ENCODE measurements at places on chromosomes 6 and 20.

GRCh38 chr20:2139250-2139649 lies 37.6 kb downstream of the STK35 start:
- no peak for DNase-seq

DNA sequence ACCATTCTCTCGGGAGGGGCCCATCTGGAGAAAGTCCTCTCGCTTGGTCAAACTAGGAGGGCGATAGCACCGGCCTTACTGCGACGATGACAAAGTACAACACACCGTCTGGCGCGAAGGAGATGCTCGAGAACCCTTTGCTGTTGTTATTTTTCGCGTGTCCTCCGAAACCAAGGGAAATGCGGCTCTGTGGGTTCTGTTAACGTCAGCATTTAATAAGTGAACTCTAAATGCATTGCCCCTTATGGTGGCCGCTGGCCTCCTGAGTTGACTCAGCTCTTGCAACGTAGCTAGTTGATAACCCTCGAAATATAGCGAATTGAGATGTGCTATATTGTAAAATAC lies 577 bp upstream of the SCAND1 start:
- no peak for DNase-seq

GRCh38 chr20:16708602-16709001 lies 21.2 kb upstream of the SNRPB2 start:
- DNase-seq: no peak

DNA sequence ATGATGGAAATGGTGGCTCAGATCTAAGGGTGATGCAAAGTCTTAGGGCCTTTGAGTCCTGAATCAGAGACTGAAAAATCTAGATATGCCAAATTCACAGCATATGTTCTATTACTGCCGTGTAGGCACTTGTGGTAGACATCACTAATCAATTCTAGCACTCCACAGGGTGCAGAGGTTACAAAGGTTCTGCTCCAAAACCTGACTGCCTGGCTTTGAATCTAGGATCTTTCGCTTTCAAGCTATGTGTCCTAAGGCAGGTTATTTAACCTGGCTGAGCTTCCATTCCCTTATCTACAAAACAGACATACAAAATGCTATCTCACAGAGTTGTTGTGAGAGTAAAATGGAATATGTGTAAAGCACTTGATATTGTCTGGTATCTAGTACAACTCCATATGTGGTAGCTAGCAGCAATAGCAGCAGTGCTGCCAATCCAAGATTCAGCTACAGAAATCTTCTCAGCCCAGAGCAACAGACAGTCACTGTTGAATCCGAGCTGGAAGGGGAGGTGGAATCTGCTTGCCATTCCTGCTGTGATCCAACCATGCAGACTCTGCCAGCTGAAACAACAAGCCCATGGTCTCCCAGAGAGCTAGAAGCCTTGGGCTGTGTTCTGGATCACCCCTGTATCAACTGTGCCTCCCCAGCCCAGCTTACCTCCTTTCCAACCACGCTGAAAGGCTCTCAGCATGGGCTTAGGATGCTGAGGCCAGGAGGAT lies 206.9 kb downstream of the TFAP2C start:
- DNase-seq: no peak

GRCh38 chr6:162245830-162246420 lies 481.6 kb downstream of the PRKN start:
- no peak for DNase-seq

GRCh38 chr6:29965873-29966601 lies 23.7 kb downstream of the HLA-A start:
- DNase-seq: peak; percentile 76

DNA sequence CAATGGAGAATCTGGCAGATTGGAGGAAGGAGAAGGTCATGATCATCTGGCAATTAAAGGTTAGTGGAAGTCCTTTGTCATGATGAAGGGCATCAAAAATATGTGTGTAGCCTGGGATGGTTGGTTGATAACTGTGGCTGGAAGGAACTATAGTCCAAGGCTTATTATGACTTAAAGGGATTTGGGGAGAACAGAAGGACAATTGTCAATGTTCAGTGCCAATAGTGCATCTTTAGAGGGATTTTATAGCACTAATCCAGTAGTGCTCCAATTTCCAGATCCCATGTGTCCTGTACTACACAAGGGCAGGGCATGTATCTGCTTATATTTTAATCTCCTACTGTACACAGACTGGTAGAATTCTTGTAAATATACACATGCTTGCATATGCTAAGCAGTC lies 5.0 kb upstream of the ZBTB24 start:
- no peak for DNase-seq

DNA sequence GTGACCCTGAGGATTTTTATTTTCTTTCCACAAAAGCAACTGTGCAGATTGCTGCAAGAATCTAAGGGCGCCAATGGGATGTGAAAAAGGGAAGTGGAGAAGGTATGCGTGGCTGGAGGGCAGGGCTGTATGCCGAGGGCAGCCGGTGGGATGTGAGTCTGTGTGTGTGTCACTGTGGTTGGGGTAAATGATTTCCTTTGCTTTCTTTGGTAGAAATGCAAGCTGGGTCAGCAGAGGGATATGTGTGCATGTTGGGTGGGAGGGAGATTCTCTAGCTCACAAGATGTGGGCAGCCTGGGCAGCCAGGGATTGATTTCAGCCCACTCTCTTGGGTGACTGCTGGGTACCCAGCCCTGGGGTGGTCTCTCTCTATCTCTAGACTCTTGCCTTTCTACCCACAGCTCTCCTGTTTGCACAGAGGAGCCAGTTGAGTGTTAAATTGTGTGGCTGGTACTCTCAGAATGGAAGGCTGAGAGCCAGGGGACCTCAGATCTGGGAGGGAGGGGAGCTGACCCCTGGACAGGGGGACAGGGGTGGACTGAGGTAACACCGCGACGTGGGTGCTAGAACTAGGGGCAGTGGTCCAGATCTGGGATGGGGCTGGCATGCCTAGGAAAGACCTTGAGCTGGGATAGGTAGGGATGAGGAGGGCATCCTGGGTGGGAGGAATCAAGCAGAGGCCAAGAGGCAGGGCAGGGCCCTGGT lies 136.8 kb upstream of the RNF24 start:
- DNase-seq: no peak

GRCh38 chr6:147738516-147739162 lies 230.1 kb downstream of the SAMD5 start:
- DNase-seq: no peak

- DNase-seq: no peak
Observed at GRCh38 chr6:149859368-149859767, 4.8 kb downstream of the LRP11 start.

DNA sequence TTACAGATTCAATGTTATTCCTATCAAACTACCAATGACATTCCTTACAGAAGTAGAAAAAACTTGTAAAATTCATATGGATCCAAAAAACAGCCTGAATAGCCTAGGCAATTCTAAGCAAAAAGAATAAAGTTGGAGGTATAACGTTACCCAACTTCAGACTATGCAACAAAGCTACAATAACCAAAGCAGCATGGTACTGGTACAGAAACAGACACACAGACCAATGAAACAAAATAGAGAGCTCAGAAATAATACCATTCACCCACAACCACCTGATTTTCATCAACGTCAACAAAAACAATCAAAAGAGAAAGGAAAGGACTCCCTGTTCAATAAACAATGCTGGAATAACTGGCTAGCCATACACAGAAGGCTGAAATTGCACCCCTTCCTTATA lies 17.2 kb upstream of the PLN start:
- DNase-seq: no peak

DNA sequence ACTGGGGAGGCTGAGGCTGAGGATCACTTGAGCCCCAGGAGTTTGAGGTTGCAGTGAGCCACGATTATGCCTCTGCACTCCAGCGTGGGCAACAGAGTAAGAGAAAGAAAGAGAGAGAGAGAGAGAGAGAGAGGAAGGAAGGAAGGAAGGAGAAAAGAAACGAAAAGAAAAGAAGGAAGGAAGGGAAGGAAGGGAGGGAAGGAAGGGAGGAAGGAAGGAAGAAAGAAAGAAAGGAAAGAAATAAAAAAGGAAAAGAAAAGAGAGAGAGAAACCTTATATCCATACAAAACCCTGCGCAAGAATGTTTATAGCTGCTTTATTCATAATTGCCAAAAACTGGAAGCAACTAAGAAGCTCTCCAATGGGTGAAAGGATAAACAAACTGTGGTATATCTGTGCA lies 8.1 kb upstream of the HSPA12B start:
- DNase-seq: no peak

GRCh38 chr6:168815229-168815628 lies 374.2 kb downstream of the SMOC2 start:
- no peak for DNase-seq

DNA sequence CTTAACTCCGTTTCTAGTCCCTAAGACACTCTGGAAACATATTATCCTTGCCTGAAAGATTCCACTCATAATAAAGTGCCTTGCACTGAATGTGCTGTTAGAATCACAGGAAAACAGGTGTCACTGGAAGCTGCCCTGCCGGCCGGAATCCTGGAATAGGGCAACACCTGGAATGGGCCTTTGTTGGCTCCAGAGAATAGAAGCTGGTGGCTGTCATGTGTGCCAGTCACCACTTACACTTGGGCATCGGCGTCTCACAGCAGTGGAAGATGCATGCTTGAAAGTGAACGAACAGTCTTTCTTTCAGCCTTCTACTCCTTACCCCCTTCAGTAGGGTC lies 90.8 kb upstream of the AFDN start:
- no peak for DNase-seq

GRCh38 chr6:144647406-144647964 lies 362.4 kb downstream of the UTRN start:
- no peak for DNase-seq

DNA sequence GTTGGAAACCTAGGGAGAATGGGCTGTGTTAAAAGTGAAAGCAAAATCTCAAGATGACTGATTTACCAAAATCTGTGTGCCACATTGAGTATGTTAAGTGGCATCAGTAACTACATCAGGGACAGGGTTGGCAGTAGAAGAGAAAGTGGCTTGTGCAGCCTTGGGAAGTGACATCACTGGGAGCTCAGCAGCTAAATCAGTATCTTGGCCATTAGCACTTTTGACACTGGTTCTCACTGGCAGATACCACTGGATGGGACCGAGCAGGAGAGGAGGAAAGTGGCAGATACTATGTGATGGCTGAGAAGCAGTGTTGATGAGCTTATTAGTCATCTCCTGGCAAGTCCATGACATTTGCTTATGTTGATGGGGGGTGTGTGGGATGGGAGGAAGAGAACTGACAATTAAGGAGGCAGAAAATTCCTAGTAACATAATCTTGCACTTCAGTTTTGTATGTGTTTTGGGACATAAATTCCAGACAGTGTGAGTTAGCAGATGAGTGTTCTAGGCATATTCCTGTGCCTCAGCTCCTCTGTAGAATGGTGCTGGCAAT lies 322.2 kb downstream of the SOX4 start:
- no peak for DNase-seq

DNA sequence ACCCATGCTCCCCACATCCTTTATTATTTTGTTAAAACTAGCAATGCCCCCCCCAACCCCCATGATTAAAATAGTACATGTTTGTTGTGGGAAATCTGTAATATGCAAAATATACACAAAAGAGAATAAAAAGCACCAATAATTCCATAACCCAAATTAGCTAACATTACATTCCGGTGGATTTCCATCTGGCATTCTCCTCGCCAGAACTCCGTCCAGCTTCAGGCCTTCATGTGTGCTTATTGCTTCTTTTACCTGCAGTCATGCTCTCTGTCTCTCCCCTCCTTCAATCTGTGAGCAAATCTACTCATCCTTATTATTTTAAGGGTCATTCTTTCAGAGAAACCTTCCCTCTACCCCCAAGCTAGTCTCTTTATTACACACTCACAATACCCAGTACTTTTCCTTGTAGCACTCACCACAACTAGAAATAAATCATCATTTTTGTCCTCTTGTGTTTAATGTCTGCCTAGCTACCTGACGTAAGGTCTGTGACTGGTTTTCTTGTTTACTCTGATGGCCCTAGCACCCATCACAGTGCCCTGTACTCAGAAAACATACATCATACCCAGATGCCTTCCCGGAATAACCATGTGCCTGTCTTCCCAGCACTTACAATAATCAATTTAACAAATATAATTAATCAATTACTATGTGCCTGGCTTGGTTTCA lies 25.6 kb upstream of the IER3 start:
- DNase-seq: no peak

DNA sequence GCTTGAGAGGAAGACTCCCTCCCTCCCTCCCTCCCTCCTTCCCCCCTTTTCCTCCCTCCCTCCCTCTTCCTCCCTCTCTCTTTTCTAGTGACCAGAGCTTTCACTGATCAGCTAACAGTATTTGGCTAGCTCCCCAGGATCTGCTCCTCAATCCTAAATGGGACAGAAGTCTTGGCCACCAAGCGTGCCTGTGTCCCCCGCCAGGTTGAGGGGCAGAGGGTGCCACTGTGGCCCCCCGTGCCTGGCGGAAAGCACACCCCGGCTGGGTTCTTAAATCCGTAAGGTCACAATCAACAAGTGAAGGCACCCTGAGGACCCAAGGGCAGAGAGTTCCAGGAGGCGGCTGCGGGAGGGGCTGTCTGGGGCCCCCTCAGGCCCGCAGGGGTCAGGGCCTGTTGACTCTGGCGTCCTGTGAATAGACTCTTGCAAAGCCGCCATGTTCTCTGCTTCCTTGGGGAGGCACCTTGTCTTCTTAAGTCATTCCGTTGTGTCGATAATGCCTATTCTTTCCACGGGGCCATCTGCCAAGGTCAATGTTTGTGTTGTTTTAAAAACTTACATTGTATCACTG lies 38.9 kb upstream of the STX16 start:
- DNase-seq: no peak

DNA sequence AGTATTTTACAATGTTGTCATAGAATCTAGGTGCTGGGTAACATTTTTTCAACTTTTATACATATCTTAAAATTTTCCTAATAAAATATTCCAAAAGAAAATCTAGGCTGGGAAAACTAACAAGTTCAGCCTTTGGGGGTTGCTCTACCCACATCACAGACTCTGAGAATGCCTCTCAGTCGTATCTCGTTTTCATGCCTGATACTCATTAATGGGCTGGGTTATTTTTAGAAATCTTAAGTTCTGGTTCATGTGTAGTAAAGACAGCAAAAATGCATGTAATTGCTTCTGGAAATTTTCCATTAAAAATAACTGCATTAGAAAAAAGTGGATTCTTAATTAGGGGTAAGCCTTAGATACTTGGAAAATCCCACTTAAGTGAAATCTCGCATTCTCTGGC lies 149.3 kb downstream of the SLC24A3 start:
- DNase-seq: no peak

DNA sequence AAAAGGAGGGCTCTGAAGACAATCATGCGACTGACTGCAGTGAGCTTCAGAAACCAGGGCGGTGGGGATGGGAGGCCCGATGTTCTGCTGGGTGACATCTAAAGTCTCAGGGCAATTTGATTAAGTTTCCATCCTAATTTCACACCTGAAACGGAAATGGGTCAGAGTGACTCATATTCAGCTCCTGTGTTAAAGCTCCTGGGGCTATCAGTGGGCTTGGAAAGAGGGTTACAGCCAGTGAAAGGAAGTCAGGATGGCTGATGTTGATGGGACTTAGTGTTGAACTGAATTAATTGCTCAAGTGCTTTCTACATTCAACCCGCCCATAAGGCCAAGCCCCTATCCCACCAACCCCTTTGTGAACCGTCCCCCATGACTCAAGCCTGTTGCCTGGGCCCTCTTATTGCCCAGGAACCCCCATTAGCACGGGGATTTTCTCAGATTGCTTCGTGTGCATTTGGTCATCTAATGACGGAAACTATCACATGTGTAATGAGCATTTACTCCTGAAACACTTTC lies 47.1 kb upstream of the TBC1D7 start:
- DNase-seq: no peak

Measured in thymus (tissue), 14 donors.